ENCODE measurements at places on chromosomes 12 and 14. TPM values are rescaled to one million over a fixed set of nuclear protein-coding genes. Genes with fewer than 3 reads are reported as not detected.
A peak's percentile ranks its signal among the peaks of the same experiment; 100 is the strongest.

- no peaks in the 10 kb centered on the region for H3K27me3 ChIP-seq
- peak; percentile 84 for DNase-seq
- no peaks in the 10 kb centered on the region for H3K4me1 ChIP-seq
- H3K4me3 ChIP-seq = no peak overlapping the region
- no peaks in the 10 kb centered on the region for H3K36me3 ChIP-seq
These were observed 219.7 kb downstream of the SLC25A21 start for GRCh38 chr14:36952689-36953088.

GRCh38 chr12:88122666-88123065 lies 19.2 kb downstream of the CEP290 start:
- no peak for DNase-seq
- H3K4me3 ChIP-seq = no peak overlapping the region
- H3K27ac ChIP-seq = no peak overlapping the region
- H3K4me1 ChIP-seq = no peaks in the 10 kb centered on the region
- no peaks in the 10 kb centered on the region for H3K27me3 ChIP-seq
- H3K36me3 ChIP-seq = peaks cover 3% of the 10 kb centered on the region

- no peak overlapping the region for H3K27ac ChIP-seq
- no peaks in the 10 kb centered on the region for H3K36me3 ChIP-seq
- no peaks in the 10 kb centered on the region for H3K27me3 ChIP-seq
- peak; percentile 48 for DNase-seq
- H3K4me1 ChIP-seq = no peaks in the 10 kb centered on the region
- no peak overlapping the region for H3K4me3 ChIP-seq
These were observed 355.2 kb downstream of the PCNX1 start for GRCh38 chr14:71262441-71262840.

The CDH24 gene
- total RNA-seq = 5.6 TPM

The SCAF11 gene
- total RNA-seq = 43.8 TPM
